ENCODE measurements at places on chromosomes 2 and 18.

GRCh38 chr18:61064911-61065310 is 268.3 kb upstream of the CDH20 start:
- no peak for DNase-seq

GRCh38 chr2:47069628-47070154 is 85.4 kb downstream of the STPG4 start:
- no peak for DNase-seq

- no peak for DNase-seq
Observed at GRCh38 chr2:73641767-73642062, 507 bp downstream of the NAT8 start.

GRCh38 chr18:78605255-78605654 is 374.4 kb upstream of the SALL3 start:
- no peak for DNase-seq

- DNase-seq: peak; percentile 83
Observed at GRCh38 chr2:238256594-238257104, 16.8 kb upstream of the HES6 start.

GRCh38 chr18:54739476-54739875 is 88.8 kb upstream of the RAB27B start:
- no peak for DNase-seq

GRCh38 chr2:150167711-150168110 is 319.8 kb downstream of the RND3 start:
- no peak for DNase-seq

GRCh38 chr2:33530690-33531548 is 54.5 kb downstream of the RASGRP3 start:
- no peak for DNase-seq

GRCh38 chr2:236919209-236919608 is 166.5 kb upstream of the COPS8 start:
- DNase-seq: no peak

- no peak for DNase-seq
Observed at GRCh38 chr2:196743165-196743564, 56.3 kb downstream of the GTF3C3 start.

- DNase-seq: no peak
Observed at GRCh38 chr2:8803658-8804379, 33.6 kb downstream of the KIDINS220 start.

GRCh38 chr2:213229814-213230213 is 54.5 kb upstream of the SPAG16 start:
- DNase-seq: no peak

- DNase-seq: no peak
Observed at GRCh38 chr2:106030287-106031268, 163.5 kb downstream of the UXS1 start.

DNA sequence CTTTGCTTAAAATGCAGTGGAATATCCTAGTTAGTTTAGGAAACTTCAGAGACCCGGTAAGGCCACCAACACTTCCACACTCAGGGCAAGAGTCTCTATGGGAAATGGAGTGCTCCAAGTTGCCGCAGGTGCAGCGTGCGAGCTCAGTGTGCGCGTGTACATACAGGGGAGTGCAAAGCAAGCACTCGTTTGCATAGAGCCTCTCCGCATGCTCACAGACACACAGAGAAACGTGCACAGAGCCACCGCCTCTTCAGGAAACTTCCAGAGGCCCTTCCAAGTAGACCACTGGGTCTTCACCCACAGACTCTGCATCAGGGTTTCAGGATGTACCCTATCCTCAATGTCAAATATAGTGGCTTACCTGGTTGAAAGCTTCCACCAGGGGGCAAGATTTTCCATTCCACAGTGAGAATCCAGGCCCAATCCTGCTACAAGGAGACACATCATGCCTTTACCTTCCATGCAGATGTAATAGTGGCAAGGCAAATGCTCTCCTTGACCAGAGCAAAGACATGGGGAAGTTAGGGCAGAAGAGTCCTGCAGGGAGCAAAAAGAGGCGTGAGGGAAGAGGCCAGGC is 513.0 kb upstream of the MYT1L start:
- no peak for DNase-seq

DNA sequence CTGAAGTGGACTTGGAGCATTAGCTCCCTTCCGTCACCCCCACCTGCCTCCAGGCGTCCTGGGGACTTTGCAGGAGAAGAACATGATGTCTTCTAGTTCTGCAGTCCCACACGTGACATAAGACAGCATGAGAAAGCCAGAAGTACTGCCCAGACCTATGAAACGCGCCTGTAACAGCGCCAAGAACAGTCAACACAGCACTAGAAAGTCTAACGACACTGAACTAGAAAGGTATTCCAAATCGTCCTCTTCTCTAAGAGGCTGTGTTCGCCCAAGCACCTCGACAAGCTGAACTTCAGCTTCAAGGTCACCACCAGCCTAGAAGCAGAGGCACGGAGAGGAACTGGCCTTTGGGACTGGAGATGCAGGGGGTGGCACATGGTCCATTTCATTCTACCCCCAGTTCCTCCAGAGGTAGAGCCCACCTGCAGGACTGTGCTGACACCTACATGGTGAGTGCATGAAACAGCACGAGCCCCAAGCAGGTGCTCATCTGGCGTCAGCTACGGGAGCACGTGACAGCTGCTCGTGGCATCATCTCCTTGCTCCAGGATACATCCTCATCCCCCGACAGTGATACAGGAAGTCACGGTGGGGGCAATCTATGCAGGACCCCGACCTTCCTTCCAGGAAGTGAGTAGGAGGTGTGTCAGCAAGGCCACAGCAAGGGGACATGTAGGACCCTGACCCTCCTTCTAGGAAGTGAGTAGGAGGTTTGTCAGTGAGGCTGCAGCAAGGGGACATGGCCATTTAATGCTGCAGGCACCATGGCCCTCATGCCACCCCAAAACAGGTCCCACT is 3.7 kb downstream of the HDAC4 start:
- DNase-seq: peak; percentile 49

DNA sequence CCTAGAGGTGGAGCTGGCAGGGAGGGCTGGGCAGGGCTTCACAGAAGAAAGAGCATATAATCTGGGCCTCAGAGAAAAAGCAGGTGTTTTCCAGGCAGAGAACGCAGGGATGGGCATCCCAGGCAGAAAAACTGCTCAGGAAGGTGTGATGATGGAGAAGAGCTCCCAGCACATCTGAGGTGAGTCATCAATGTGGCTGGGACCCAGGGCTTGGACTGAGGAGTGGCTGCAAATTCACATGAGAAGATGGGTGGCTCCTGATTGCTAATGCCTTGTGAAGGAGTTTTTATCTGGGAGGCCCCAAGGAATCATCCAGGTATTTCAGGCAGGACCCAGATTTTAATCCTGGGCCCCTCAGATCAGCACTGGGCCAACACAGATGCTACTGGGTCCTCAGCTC is 10.2 kb downstream of the IL1F10 start:
- DNase-seq: no peak

- DNase-seq: no peak
Observed at GRCh38 chr18:26458526-26459232, 89.7 kb downstream of the KCTD1 start.

DNA sequence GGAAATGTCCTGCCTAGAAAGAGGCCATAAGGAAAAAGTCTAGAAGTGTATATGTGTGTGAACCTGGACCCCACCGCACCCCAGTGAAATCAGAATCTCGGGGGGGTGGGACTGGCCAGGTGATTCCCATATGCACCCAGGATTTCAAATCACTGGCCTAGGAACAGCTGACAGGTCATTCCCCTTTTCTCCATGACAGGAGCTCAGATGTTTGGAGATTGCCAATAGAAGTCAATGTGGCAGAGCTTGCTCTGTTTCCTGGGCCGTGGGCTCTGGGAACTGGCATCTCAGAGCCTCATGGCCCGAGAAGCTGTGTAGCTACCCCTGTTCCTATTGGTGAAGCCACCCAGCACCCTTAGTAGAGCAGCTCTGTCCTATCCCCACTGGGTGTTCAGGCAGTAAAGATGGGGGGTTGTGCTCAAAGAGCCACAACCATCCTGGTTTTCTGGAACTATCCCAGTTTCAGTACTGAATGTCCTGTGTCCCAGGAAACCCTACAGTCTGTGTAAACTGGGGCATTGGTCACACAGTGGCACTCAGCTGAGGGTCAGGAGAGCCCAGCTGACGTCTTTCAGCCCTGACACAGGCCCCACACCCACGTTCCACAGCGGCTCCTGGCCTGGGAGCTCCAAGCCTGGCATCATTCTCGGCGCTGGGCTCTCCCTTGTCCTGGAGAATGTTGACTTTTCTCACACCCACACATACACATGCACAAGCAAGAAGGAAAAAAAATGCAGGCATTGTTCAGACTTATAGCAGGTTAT is 18.9 kb downstream of the GNLY start:
- no peak for DNase-seq

GRCh38 chr2:42979416-42979869 is 187.1 kb upstream of the HAAO start:
- no peak for DNase-seq

DNA sequence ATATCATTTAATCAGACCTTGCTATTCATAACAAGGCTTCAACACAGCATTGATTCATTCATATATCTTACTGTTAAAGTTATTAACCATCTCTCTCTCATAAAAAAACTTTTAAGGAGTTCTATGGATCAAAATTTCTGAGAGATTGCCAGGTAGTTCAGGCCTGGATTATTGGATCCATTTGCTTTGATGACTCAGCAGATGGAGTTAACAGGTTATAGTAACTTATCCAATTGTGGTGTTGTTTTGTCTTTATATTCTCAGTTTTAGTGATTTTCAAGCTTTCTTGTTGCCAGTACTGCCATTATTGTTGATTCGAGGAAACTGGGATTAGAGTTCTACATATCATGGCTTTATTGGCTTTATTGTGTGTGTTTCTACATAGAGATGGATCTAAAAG is 195.7 kb upstream of the MMADHC start:
- no peak for DNase-seq

DNA sequence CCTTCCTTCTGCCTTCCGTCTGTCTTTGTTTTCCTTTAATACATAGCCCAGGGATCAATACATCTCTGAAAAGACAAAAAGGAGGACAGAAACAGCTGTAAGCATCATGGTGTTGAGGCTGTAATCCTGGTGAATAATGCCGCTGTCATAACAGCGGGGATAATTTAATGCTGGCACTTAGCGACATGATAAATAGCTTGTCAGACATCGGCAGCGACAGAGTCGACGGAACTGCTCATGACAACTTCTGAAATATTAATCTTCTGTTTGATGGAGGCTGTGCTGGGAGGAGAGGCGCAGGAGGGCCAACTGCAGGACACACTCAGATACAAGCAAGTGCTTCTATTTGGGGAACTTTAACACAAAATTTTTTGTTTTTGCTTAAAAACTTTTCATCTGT is 602.2 kb downstream of the GALR1 start:
- no peak for DNase-seq

GRCh38 chr2:201108341-201108740 is 7.6 kb upstream of the CFLAR start:
- DNase-seq: no peak

DNA sequence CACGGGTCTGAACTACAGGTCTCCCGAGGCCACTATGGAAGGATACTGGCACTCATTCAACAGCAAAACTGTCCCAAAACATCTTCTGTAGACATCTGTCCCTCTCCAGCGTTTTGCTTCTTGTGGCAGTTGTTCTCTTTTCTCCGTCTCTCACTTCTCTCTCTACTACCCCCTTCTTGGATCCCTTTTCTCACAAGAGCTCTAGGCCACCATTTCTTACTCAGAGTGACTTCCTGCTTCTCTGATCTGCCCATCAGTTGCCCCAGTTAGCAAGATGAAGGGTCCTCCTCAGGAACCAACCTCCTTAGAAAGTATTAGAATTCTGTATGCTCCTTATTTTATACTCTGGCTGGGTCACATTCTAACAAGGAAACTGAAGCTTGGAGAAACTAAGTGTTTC is 32.6 kb downstream of the BCL2 start:
- no peak for DNase-seq

GRCh38 chr2:231900972-231901371 is 25.2 kb downstream of the NPPC start:
- DNase-seq: no peak

GRCh38 chr2:226450141-226450540 is 349.5 kb downstream of the IRS1 start:
- no peak for DNase-seq

DNA sequence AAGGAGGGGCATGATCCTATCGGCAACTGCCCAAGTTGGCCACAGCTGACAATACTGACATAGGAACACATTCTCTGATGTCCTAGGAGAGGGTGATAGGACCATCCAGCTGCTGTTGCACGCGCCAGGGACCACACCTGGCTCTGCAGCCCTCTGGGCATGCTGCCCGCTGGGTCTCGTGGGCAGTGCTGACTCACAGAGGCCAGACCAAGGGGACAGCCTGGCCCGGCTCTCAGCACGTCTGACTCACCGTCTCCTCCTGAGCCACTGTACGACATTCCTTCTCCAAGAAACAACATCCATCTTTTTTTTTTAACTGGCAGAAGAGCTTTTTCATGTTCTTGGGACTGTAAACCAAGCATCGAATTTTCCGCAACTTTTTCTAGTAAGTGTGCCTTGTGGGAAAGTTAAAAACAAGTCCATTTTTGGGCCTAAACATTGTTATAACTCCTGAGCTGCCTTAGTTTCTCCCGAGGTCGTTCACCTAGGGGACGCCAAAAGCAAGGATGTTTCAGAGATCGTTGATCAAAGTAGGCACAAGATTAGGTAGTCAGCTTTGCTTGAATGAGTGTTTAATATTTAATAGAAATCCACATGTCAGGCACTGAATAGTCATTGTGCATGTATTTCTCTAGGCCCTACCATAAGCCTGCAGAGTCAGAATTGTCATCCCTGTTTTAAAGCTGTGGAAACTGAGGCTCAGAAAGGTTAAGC is 100.3 kb downstream of the TTC32 start:
- DNase-seq: no peak

DNA sequence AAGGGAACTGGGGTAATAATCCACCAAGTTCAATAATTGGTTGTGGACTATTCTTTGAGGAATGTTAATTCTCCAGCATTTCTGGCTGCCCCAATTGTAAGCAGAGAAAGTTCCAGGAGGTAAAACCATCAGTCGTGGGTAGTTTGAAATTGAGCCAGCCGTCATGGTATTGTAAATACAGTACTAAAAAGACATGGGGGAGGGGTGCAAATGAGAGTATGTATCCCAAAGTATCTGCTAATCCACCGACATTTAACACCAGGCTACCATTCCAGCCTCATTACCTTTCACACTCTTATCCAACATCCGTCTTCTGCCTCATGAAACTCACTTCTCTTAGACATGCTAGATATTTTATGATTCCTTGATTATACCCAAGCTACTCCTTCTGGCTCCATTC is 507.9 kb downstream of the ERBB4 start:
- DNase-seq: no peak

DNA sequence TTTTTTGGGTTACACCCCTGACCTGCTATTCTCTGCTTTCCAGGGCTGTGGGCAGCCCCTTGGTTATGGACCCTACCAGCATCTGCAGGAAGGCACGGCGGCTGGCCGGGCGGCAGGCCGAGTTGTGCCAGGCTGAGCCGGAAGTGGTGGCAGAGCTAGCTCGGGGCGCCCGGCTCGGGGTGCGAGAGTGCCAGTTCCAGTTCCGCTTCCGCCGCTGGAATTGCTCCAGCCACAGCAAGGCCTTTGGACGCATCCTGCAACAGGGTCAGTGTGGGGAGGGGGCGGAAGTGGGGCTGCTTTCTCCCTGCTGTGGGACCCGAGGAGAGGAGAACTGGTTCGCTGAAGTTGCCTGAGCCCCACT is 9.7 kb upstream of the WNT10A start:
- DNase-seq: no peak

- DNase-seq: no peak
Observed at GRCh38 chr2:55109219-55109891, 59.1 kb upstream of the RTN4 start.

GRCh38 chr2:54059504-54059903 is 55.9 kb upstream of the ACYP2 start:
- no peak for DNase-seq

- DNase-seq: no peak
Observed at GRCh38 chr2:85164145-85164569, 31.0 kb downstream of the TCF7L1 start.
